ENCODE measurements at places on chromosomes 7 and 10.
A peak's percentile ranks its signal among the peaks of the same experiment; 100 is the strongest.

GRCh38 chr10:85611093-85611740 lies 755.4 kb downstream of the GRID1 start:
- DNase-seq: no peak

DNA sequence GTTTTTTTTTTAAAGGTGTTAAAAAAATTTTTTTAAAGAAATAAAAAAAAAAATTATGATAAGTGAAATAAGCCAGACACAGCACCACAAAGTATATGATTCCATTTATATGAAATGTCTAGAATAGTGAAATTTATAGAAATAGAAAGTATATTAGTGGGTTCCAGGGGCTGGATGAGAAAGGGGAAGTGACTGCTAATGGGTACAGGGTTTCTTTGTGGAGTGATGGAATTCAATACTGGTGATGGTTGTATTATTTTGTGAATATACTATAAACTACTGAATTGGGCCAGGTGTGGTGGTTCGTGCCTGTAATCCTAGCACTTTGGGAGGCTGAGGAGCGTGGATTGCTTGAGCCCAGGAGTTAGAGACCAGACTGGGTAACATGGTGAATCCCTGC lies 82.2 kb downstream of the KBTBD2 start:
- DNase-seq: no peak

GRCh38 chr7:80413383-80413945 lies 98.4 kb downstream of the GNAT3 start:
- DNase-seq: no peak

DNA sequence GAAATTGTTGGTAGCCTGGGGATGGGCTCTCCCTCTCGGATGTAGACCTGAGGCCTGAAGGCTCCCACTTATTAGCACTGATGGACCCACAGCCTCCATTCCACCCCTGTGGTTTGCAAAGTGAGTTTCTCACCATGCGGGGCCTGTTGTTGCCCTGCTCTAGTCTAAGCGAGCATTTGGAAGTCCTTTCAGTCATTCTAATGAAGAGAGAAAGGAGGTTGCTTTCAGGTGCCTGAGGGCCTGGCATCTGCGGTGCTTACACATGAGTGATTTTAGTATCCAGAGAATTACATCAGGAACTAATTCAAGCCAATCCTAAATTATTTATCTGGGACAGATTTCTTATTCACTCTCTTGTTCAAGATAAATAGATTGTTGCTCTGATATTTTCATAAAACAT lies 61.6 kb downstream of the NAMPT start:
- DNase-seq: no peak

DNA sequence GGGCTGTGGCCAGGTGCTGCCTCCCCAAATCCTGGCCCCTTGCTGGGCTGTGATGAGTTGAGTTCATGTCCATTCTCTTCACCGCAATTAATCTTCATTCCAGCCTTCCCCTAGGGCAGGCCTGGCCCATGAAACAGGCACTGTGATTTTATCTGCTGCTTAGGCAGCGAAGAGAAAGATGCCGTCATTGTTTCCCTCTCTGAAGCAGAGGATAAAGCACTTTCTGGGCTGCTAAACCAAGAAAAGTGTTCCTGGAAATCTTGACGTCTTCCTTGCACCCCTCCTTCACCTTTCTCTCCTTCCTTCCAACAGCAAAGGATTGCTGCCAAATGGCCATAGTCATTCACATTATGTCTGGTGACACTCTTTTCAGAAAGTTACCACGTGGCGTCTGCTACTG lies 265.9 kb downstream of the ZEB1 start:
- DNase-seq: no peak

DNA sequence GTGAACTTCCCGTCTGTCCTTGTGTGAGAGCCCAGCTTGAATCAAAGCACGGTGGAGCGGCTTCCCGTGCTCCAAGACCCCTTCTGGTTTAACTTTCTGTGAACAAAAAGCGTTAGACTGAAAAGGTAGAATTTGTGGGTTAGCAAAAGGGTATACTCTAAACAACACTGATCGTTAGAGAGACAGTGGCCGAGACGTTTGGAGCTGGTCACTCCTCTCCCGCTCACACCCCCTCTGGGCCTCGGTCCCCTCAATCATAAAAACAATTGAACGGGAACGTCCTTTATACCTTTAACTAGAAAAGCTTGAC lies 502 bp downstream of the PRKRIP1 start:
- no peak for DNase-seq

- no peak for DNase-seq
Observed at GRCh38 chr10:101188942-101189341, 40.3 kb downstream of the LBX1 start.

- DNase-seq: peak; percentile 57
Observed at GRCh38 chr7:36967387-36967786, 243.1 kb upstream of the AOAH start.

- DNase-seq: no peak
Observed at GRCh38 chr7:452226-452751, 67.4 kb downstream of the PDGFA start.

DNA sequence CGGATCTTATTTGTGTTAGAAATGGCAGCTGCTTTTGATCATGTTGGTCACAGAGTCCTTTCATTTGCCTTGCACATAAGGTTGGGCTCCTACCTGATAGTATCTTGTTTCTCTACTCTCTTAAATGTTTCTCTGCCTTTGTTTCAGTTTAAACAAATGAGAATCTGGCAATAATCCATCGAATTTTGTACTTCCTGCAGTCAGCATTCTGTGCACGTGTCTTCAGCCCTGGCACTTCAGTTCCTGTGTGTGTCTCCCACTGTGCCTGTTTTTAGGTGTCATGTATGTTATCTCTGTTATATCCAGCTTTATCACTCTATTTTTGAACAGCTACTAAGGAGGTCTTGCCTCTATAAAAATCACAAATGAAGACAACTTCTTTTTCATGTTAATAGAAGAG lies 28.4 kb upstream of the PTER start:
- no peak for DNase-seq

- no peak for DNase-seq
Observed at GRCh38 chr10:43024942-43025700, 51.7 kb upstream of the RET start.

GRCh38 chr7:98562871-98563495 lies 54.1 kb upstream of the NPTX2 start:
- DNase-seq: no peak

DNA sequence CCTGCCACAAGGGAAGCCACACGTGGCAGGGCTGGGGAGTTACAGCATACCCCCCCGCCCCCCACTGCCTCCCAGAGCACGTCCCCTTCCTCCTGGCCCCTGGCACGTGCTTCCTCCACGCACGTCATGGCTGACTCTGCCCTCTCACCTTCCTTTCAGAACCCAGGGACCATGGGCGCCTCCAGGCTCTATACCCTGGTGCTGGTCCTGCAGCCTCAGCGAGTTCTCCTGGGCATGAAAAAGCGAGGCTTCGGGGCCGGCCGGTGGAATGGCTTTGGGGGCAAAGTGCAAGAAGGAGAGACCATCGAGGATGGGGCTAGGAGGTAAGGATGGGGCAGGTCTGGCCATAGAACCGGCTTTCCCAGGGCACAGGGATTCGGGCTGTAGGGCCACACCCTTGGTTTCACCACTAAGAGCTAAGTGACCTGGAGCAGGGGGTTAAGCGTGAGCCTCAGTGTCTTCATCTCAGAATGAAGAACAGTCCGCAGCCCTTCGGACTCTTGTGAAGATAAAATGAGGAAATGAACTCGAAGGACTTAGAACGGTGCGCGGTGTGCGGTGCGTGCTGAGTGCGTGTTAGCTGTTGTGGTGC lies 2.5 kb downstream of the NUDT1 start:
- DNase-seq: no peak

- DNase-seq: no peak
Observed at GRCh38 chr7:117719377-117719776, 153.9 kb downstream of the CTTNBP2 start.

- no peak for DNase-seq
Observed at GRCh38 chr7:1563981-1564602, 5.7 kb downstream of the PSMG3 start.

GRCh38 chr7:41818765-41819398 lies 116.0 kb upstream of the INHBA start:
- DNase-seq: no peak

DNA sequence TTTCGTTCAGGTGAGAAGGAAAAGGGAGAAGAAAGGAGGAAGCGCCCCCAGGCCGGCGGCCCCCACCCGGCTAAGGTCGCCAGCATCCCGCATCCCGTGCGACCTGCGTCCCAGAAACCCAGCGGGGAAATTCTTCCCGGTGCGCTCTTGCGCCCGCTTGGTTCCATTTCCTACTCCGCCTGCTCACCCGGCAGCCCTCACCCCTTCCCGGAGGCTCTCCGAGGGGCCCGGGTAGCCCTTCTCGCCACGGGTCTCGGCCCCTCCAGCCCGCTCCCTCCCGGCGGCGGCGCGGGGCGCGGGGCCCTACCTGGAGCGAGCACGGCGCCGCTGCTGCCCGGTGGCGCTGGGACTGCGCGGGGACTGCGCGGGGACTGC lies at the start of gene PRKCQ:
Gene PRKCQ, minus strand, starts transcription at position 373 of the 375 bp plus-strand sequence. CDS start 65,141 bp downstream, outside the sequence.
- DNase-seq: no peak

DNA sequence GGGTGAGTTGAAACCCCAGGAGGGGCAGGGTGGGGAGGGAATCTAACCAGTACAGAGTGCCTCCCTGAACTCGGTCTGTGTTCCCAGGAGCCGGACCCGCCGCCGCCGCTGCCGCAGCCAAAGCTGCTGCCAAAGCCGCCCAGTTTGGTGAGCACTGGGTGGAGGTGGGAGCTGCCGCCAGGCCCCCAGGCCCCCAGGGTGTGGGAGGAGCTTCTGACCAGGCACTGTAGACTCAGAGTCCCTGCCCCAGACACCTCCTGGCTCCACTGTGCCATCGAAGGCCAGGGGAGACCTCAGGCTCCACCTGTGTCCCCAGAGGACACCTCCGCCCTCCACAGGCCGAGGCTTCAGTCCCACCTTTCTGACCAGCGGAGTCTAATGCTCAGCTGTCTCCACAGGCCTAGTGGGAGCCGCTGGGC lies 20.4 kb upstream of the LIMK1 start:
- no peak for DNase-seq

DNA sequence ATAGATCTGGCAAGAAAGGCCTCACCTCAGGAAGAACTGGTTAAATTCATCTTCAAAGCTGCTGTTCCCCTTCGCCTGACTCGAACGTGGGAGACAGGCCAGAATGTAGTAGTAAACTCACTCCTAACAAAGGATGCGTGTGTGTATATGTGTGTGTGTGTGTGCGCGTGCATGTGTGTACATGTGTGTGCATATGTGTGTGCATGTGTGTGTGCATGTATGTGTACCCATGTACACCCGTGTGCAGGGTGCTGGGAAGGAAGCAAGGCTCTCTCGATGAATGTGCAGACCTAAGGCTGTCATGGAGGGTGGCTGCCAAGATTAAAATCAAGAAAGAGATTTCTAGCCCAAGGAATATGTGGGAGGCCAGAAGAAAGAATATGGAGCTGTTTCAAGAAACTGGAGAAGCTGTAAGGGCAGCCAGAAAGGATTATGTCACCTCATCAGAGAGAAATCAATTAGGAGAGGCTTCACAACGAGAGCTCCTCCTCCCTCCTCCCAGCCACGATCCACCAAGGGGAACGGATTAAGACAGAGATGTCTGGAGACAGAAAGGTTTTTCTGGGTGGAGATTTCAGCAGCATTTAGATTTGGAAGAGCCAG lies 34.0 kb upstream of the LBX1 start:
- no peak for DNase-seq

GRCh38 chr7:14590206-14590605 lies 312.3 kb downstream of the DGKB start:
- peak; percentile 39 for DNase-seq

DNA sequence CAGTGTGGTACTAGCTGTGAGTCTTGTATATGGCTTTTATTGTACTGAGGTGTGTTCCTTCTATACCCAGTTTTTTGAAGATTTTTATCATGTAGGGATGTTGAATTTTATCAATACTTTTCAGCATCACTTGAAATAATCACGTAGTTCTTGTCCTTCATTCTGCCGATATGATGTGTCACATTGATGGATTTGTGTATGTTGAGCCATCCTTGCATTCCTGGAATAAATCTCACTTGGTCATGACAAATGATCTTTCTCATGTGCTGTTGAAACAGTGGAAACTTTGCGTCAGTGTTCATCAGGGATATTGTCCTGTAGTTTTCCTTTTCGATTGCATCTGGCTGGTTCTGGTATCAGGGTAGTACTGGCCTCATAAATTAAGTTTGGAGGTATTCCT lies 7.1 kb upstream of the PRKAR1B start:
- no peak for DNase-seq

DNA sequence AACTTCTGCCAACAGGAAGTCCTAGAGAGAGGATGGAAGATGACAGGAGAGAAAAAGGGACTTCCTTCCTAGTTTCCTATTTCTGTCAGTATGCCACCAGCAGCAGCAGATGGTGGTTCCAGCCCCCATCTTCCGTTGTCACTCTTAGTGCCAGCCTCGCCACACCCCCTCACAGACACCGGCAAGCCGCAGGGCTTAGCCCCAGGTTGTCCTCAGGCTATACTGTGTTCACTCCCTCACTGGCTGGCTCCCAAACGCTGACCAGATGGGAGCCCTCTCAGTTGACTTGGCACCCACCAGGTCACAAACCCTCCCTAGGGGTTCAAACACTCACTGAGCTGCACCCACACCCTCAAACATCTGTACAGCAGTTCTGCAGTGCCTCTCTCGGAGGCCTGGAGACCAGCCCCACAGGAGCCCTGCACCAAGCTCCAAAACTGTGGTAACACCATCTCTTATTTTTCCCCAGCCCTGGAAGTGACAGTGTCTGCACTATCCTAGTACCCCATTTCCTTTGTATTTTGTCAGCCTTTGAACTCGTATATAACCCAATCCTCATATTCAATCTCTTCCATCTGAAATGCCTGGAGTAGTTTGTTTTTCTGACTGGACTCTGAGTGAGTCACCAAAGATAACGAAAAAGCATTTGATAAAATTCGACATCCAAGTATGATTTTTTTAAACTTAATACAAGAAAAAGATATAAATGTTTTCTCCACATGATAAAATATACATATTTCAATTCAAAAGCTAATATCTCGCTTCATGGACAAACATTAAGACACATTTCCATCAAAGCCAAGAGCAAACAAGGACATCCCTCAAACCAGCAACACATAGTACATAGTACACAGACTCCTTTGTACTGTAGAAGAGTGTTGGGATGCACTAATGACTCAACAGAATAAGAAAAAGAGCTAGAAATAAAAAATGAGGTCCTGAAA lies 34.5 kb downstream of the SMURF1 start:
- no peak for DNase-seq

DNA sequence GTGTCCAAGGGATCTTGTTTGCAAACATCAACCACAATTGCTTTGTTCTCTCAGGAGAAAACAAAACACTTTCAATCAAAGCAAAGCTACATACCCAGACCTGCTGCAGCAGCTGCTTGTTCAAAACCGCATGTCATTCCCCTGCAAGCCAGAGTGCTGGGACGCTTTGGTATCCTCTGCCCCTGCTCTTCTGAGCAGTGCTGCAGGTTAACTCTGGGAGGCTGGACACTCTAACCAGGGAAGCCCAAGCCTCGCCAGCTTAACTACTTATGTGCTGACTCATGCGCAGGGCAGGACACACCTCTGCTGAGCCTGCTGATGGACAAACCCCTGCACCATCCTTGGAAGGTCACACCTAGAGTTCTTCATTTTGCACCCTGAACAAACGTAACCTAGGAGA lies 28.2 kb upstream of the ASAH2 start:
- no peak for DNase-seq

GRCh38 chr7:84271543-84271942 lies 77.0 kb upstream of the SEMA3A start:
- peak; percentile 28 for DNase-seq
